ENCODE measurements at places on chromosomes 5 and 9.

- no peak for DNase-seq
Observed at GRCh38 chr5:68518286-68518685, 302.7 kb downstream of the PIK3R1 start.

DNA sequence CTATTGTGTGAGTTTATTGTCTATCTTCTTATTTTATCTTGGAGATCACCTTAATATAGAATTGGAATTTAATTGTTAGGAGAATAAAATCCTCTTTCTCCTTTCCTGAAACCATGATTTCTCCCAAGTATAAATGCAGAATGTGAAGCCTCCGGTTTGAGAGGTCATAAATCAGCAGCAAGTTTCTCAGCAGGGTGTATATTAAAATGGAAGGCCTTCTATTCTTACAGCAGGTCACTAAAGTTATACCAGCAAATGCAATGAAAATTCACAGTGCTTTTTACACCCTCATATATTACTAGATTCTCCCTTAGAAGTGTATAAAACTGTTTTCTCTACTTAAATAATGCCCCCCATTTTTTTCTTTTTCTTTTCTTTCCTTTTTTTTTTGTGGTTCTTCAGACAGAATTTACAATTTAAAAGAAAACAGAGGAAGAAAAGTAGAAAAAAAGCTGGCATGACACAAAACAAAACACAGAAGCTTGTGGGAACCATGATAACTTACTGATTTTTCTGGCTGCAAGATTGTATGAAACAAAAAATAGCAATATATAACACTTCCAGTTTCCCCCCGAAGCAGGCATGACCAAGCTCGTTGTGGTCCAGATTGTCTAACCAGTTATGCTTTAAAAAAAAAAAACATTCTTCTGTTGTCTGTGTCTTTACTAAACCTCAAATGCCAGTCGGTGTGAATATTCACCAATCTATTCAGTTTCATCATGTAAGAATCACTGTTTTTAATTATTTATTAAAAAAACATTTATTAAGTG is 211.2 kb downstream of the RAB3C start:
- DNase-seq, result no peak

GRCh38 chr9:118305331-118305730 is 601.1 kb downstream of the TLR4 start:
- no peak for DNase-seq

- DNase-seq, result peak; percentile 93
Observed at GRCh38 chr9:98333703-98334582, 78.5 kb upstream of the TBC1D2 start.

DNA sequence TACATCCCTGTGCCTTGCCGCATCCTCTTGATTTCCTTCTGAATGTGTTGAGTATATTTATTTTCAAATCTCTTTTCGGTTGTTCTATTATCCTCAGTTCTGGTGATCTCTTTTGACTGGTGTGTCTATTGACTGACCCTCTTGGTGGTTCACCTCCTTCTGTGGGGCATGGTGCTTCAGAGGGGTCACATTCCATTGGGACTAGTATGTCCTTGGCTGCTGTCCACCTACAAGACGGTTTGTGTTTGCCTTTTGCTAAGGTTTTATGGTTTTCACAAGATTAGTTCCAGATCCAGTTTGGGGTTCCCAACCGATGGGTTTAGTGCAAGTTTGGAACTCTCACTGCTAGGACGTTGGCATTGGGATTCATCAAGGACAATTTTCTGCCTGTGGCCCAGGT is 66.6 kb downstream of the PHF2 start:
- DNase-seq, result no peak

DNA sequence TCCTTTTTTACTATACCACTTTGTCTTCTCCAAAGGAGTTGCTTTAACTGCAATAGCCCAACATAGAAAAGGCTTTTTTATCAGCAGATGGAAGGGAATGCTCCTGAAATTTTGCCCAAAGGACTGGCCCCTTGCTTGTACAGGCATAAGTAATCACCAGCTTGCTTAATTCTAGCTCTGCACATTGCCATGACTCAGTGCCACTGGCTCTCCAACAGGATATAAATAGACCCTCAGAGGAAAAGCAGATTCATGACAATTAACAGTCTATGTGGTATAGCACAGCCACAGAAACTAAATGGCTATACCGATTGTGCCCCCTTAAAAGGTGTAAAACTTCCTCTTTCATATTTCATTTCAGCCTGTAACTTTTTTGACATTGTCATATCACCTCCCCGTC is 227.0 kb downstream of the ZNF608 start:
- peak; percentile 63 for DNase-seq

- no peak for DNase-seq
Observed at GRCh38 chr9:131117762-131118145, 7.6 kb upstream of the NUP214 start.

DNA sequence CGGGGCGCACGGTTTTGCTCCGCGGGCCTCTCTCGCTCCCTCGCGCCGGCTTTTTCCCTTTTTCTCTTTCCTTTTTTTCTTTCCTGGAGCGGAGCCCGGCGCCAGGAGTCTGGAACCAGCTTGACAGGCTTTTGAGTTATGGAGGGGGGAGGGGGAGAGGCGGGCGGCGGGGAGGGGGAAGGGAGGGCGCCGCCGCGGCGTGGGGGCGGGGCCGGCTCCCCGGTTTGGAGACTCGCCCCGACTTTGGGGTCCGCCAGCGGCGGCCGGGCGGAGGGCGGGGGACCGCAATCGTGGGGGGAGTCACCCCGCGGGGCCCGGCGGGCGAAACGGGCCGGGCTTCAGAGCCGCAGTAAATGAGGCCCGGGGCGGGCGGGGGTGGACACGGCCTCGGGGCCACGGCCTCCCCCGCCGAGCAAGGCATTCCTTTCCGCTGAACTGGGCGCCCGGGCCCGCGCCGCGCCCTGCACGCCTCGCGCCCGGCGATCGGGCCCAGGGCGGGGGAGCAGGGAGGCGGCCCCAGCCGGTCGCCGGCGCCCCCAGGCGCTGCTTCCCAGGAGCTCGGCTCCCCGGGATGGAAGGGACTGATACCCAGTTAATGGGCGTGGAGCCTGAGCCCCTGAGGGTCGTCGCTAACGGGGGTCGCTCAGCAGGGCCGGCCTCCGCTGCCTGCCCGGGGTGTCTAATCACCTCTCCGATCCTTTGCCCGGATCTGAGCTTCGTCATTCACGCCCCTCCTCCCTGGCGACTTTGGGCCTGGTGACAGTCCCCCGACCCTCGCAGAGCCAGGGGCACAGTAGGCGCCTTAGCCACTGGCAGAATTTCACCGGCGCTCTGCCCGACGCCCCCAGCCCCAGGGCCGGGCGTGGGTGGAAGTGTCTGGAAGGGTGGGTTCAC is 138.1 kb downstream of the C9orf50 start:
- DNase-seq, result peak; percentile 52

- peak; percentile 83 for DNase-seq
Observed at GRCh38 chr9:120925535-120926396, 830 bp downstream of the TRAF1 start.

Measured in bronchial epithelial cell (primary cell).